ENCODE measurements at places on chromosomes 1 and 21.

DNA sequence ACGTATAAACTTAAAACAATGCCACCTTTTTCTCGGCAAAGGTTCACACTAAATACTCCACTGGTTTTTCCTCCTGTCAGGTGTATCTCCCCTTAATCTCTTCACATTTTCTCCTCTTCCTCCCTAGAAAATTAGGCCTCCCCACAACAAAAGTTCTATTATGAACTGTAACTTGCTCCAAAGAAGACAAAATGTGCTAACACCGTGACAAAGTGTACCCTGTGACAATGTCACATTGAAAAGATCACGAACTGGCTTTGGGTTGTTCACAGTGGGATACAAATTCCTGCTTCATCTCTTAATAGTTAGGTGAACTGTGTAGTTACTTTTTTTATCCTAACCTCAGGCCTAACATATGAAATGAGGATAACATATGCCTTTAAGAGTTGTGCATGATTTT, 6.0 kb downstream of the NUCKS1 start:
- DNase-seq: no peak

DNA sequence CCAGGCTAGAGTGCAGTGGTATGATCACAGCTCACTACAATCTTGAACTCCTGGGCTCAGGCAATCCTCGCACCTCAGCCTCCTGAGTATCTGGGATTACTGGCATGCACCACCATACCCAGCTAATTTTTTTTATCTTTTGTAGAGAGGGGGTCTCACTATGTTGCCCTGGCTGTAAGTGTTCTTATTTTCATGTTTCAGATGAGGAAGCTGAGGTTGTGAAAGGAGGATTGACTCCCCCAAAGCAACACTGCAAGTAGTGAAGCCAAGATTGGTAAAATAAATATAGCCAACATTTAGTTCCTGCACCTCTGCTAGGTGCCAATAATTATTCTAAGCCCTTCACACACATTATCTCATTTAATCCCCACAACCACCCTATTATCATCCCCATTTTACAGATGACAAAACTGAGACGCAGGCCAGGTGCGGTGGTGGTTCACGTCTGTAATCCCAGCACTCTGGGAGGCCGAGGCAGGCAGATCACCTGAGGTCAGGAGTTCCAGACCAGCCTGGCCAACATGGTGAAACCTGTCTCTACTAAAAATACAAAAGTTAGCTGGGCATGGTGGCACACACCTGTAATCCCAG, 2.1 kb downstream of the PMVK start:
- DNase-seq: no peak

GRCh38 chr21:36209626-36210171, 53.1 kb downstream of the DOP1B start:
- no peak for DNase-seq

DNA sequence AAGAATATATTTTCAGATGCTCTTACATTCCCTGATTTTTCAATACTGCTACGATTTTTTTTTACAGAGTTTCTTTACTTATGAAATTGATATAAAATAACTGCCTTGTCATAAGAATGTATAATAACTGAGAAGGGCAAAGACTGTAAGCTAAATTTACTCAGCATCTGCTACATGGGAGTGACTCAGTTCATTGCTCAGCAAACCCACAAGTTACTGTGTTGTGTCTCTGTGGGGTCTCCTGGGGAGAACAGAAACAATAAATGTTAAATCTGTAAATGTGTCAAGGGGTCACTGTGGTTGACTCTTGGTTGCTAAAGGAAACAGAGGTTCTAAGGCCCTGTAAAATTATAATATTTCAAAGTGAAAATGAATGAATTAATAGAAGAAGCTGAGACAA, 210.3 kb upstream of the CACYBP start:
- no peak for DNase-seq

GRCh38 chr1:246072456-246072955, 434.6 kb downstream of the SMYD3 start:
- no peak for DNase-seq

GRCh38 chr1:199007423-199007822, 368.6 kb downstream of the PTPRC start:
- no peak for DNase-seq

DNA sequence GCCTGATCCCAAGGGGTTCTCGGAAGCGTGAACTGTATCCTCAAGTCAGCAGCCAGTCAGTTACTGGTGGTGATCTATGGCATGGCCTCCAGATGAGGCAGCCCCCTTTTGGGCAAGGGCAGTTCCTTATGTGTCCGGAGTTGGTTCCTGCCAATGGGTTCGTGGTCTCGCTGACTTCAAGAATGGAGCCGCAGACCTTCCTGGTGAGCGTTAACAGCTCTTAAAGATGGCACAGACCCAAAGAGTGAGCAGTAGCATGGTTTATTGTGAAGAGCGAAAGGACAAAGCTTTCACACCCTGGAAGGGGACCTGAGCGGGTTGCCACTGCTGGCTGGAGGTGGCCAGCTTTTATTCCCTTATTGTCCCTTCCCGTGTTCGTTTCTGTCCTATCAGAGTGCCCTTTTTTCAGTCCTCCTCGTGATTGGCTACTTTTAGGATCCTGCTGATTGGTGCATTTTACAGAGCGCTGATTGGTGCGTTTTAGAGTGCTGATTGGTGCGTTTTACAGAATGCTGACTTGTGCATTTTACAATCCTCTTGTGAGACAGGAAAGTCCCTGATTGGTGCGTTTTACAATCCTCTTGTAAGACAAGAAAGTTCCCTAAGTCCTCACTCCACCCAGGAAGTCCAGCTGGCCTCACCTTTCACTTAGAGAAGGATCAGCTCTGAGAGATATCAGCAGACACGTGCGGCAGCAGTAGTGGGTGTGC, 8.9 kb upstream of the IL10RB start:
- DNase-seq: no peak

- no peak for DNase-seq
These were observed 54.6 kb downstream of the PRDM2 start for GRCh38 chr1:13754510-13755103.
